ENCODE measurements at places on chromosomes 4 and X.

- DNase-seq, result no peak
Measured at GRCh38 chr4:140213749-140214148, 59.8 kb upstream of the MAML3 start.

- DNase-seq, result peak; percentile 10
Measured at GRCh38 chr4:75822416-75822815, 79.8 kb downstream of the PPEF2 start.

GRCh38 chrX:113675278-113675677 is 834.6 kb upstream of the AMOT start:
- no peak for DNase-seq

- DNase-seq, result peak; percentile 35
Measured at GRCh38 chr4:99856166-99856565, 38.1 kb downstream of the LAMTOR3 start.

DNA sequence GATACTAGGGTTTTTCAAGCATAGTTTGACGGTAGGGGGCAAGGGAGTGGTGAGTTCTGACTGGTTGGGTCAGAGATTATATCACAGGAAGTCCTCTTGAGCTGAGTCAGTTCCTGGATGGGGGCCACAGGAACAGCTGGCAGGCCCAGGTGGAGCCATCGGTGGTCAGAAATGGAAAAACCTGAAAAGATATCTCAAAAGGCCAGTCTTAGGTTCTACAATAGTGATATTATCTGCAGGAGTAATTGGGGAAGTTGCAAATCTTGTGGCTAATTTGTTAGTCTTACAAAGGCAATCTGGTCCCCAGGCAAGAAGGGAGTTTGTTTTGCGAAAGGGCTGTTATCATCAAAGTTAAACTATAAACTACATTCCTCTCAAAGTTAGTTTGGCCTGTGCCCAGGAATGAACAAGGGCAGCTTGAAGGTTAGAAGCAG is 159.3 kb downstream of the PTCHD1 start:
- DNase-seq, result no peak

DNA sequence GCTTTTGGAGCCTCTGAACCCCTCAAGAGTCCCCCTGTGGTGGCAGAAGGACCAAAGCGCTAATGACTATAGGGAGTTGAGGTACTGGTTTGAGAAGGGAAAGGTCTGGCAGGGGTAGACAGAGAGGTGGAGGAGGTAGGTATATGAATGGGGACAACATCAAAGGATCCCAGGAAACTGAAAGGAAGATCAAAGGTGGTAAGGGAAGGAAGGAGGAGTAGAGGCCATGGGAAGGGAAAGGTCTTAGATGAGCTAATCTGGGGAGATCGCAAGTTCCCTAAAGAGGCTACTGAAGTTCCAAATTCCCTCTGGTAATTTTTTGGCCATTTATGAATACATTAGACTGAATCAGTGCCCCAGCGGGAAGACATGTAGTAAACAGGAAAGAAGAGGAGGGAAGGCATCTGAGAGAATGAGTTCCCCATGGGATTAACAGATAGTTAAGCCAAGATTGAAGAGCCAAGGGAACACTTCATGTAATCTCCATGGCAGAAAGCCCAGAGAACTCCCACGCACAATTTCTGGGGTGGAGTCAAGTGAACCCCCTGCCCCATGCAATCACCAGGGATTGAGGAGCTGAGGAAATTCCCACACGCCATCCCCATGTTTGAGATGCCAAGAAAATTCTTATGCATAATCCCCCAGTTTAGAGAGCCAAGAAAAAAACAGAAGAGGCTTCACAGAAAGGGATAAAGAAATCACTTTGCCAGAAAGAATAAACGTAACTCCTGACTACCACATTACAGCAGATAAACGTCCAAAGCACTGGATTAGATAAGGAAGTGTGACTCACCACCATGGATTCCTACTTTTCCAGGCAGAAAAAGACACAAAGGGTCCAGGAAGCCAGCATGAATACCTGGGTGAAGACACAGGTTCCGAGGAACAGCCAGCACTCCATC is 25.8 kb downstream of the ZNF630 start:
- DNase-seq, result no peak

DNA sequence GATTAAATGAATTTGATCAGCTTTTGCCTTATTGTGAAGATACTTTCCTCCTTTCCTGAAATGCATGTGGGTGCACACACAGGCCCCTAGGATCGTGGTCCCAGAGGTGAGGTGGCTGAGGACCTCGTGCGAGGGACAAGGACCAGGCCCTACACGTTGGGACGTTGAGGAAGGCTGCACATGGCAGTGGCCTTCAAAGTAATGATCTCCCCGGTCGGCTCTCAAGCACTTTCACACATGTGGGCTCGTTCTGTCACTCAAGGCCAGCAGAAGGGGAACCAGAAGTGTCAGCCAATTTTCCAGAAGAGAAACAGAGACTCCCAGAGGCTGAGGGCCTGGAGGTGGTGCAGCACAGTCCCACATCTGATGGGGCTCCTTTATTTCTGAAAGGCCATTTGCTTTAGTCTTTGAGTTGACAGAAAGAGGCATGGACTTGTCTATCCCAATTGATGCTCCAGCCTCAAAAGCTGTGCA is 196.8 kb downstream of the AFAP1 start:
- no peak for DNase-seq

DNA sequence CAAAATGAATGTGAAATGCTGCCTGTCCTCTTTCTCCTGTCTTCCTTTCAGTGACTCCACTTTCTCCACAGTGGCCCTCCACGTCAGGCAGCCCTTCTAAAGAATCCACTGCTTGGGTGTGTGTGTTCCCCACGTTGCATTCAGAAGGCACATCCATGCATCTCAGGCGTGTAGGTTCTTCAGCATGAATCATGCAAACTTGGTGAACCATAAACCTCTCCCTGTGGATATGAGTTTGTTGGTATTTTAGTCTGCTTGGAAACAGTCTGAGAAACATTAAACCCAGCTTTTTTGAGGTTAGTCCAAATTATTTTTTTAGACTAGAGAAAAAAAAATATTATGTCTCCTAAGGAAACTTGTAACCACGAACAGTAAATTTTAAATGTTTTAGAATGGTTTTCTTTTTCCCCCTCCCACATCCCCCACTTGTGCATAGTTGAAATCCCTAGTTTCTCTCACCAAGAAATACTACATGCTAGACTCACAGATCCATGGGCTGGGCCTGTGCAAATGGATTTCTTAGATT is 251.6 kb downstream of the CBR4 start:
- DNase-seq, result no peak

DNA sequence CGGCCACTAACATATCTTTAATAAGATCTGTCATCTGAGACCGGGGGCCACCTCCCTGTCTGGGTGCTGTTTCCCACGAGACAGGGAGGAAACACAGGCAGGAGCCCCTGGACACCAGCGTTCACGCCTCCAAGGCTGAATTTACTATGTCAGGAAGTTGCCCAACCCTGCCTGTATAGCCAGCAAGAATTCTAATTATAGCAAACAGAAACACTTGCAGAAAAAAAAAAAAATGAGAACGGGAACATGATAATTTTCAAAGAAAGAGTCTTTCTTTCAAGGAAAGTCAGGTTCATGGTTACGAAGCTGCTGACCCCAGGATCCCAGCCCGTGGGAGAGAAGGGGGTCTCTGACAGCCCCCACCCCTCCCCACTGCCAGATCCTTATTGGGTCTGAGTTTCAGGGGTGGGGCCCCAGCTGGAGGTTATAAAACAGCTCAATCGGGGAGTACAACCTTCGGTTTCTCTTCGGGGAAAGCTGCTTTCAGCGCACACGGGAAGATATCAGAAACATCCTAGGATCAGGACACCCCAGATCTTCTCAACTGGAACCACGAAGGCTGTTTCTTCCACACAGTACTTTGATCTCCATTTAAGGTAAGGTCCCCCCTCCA is at the start of gene IL3RA:
Gene IL3RA, plus strand, starts transcription at position 455 of the 613 bp plus-strand sequence. CDS start 4,981 bp downstream, outside the sequence.
- peak; percentile 68 for DNase-seq

GRCh38 chr4:40502220-40502619 is 127.4 kb downstream of the RBM47 start:
- peak; percentile 10 for DNase-seq

GRCh38 chr4:123994917-123995316 is 598.3 kb downstream of the SPRY1 start:
- DNase-seq, result no peak

DNA sequence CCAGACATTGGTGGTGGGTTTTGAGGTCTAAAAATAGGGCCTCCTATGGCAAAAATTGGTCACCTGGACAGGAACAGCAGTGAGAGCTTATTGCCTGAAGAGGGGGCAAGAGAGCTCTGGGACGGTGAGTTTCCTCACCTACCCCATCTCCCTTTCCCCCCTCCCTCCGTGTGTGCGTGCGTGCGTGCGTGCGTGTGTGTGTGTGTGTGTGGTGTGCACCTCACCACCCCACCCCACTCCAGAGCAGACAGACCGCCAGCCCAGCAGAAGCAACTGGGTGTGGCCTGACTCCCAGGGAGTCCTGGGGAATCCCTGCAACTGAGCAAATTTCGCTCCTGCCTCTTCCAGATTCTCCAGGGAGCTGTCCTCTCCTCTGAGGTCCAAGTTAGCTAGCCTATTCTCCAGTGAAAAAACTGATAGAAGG is 44.7 kb downstream of the PRPS1 start:
- DNase-seq, result peak; percentile 57

- DNase-seq, result no peak
Measured at GRCh38 chrX:119648421-119648775, 42.2 kb upstream of the NKRF start.

GRCh38 chr4:40686081-40686913 is 56.6 kb upstream of the RBM47 start:
- DNase-seq, result no peak

- DNase-seq, result no peak
Measured at GRCh38 chr4:61911313-61911756, 711.2 kb downstream of the ADGRL3 start.

DNA sequence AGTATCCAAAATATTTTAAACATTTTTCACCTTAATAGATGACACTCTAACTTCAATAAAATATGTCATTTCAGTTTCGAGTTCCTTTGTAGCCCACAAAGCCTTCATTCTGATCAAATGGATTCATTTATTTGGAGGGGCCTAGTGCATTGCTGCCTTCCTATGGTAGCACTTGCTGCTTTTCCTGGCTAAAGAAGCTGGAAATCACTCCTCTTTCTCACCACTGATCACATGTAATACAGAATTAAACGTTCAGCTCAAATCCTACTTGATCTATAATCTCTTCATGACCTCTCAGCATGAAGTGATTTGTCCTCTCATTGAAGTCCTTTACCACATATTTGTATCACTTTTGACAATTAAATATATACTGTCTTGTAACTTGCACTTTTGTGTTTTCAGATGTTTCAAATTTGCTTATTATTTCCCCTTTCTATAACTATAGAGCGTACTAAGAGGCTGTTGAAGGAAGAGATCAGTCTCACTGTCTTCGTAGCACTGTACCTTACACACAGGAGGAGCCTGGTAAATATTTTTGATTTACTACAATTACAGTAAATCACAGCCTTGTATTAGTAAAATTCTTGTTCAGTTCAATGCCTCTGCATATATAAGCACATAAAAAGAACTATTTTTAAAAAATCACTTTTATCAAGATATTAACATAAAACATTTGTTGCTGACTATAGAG is 555 bp downstream of the CFI start:
- DNase-seq, result no peak

DNA sequence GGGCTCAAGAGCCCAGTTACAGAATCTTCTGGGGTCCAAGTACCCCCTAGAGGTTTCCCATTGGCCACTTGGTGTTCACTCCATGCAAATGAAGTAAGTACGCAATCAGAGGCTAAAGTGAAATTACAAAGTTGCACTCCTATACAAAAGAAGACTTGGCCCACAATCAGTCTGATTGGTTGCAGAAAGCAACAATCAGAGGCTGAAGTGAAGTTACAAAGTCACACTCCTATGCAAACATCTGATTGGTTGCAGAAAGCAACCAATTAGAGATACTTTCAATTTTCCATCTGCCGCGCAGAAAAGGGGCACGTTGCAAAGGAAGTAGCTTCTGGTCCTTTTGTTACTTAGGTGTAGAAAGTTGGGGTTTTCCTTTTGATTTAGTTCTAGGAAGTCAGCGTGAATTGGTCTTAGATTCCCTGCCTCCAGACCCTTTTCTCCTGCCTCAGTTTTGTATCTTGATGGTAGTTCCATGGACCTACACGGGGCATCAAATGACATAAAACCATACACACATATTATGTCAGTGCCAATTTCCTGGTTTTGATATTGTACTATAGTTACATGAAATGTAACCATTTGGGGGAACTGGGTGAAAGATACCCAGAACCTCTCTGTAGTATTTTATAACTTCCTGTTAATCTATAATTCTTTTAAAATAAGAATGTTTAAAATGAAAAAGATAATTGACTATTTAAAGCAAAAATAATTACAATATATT is 12.4 kb upstream of the PIN4 start:
- peak; percentile 1 for DNase-seq

DNA sequence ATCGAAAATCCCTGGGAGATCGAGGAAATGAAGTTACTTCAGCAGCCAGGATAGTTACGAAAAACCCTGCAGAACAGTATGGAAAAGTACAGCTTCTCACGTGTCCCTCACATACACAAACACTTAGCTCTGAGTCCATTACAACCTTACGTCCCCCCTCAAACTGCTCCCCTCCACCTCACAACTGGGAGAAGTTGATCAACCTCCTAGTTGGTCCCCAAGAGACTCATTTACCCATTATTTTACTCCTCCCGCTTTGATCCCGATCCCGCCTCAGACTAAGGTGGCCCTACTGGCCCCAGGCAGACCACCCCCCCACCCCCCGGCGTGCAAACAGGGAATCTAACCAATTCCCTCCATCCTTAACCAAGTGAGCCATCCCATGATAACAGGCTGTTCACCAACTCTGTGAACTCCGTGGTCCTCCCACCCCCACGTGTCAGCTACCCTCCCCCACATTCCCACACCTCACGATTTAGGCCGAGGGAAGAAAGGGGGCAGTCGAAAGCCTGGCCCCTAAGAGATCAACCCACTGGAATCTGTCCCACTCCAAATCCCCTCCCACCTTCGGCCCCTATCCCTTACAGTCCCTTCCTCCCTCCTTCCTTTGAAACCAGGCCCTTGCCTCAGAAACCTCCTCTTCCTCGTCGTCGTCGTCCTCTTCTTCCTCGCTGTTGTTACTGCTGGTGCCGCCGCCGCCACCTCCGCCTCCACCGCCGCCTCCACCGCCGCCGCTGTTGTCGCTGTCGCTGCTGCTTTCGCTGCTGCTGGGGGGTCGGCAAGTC is 755 bp downstream of the ANKRD17 start:
- DNase-seq, result peak; percentile 26

GRCh38 chr4:152965611-152966010 is 29.5 kb downstream of the FHDC1 start:
- no peak for DNase-seq

- DNase-seq, result no peak
Measured at GRCh38 chrX:116605576-116605975, 142.8 kb upstream of the CT83 start.

Data from Ammon's horn (tissue), 1 donor.